NB4 (cell line): ENCODE measurements at places on chromosomes 5 and 9.

DNA sequence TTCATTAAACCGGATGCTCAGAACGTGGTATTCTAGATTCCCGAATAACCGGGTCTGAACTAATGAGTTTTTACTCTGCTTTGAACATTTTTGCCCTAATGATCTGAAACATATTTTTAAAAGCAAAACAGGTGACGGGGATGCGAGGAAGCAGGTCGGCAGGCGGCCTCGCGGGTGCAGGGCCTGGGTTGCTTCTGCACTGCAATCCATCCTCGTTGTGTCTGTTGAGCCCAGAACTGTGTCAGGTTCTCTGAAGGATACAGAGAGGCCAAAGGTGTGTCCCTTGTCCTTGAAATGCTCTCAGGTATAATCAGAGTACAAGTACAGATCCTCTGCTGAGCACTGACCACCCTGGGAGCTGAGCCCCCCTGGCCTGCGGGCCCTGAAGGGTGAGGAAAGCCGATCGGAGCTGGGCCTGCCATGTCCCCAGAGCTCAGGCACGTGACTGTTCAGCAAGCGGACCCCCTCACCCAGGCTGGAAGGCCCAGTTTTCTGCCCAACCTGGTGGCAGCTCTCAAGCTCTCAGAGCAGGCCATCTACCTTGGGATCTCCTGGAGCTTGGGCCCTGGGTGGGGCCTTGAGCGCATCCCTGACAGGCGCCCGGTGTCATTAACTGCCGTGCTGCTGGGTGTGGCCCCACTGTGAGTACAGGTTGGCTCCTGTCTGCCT, 151.8 kb downstream of the OLFM1 start:
- DNase-seq = no peak

- DNase-seq = no peak
These were observed 90.7 kb downstream of the SMIM15 start for GRCh38 chr5:61071526-61071925.

GRCh38 chr9:88342246-88342645, 46.0 kb upstream of the SPIN1 start:
- DNase-seq = no peak

- no peak for DNase-seq
These were observed 7.2 kb upstream of the SNX30 start for GRCh38 chr9:112743216-112743836.

- DNase-seq = peak; percentile 43
These were observed 35.3 kb downstream of the NDFIP1 start for GRCh38 chr5:142143878-142144277.

DNA sequence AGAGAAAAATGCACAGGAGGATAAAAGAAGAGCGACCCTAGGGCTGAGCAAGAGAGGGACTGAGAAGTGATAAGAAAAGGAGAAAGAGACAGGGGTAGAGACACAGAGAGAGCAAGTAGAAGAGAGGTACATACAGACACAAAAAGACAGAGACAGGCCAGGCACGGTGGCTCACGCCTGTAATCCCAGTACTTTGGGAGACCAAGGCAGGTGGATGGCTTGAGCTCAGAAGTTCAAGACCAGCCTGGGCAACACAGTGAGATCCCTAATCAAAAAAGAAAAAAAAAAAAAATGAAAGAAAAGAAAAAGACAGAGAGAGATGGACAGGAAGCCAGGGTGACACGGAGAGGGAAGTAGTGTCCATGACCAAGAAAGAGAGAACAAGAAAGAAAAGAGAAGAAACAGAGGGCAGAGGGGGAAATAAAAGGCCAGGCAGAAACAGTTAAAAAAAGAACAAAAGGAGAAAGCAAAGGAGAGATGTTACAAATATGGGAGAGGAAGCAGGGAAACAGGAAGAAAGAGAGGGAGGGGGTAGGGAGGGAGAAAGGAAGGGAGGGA, 209.4 kb upstream of the TRIM32 start:
- no peak for DNase-seq

GRCh38 chr5:90184764-90185163, 224.8 kb downstream of the CETN3 start:
- DNase-seq = no peak
